ENCODE measurements at places on chromosomes 13 and 19. TPM values are rescaled to one million over a fixed set of nuclear protein-coding genes. Genes with fewer than 3 reads are reported as not detected.

Gene KLF5
- total RNA-seq: 0.15 TPM

Gene CEACAM20
- not detected for total RNA-seq

Gene ZNF560
- total RNA-seq: not detected

Gene ZNF490
- total RNA-seq: 4.5 TPM

Gene ASPDH
- total RNA-seq: not detected

Gene CYP2F1
- not detected for total RNA-seq

Gene NPAS1
- total RNA-seq: not detected

Gene GARIN5A
- total RNA-seq: 0.32 TPM

Gene SIGLEC10
- total RNA-seq: not detected

Gene ARGLU1
- total RNA-seq: 90.3 TPM

Gene LILRA6
- under 0.01 TPM for total RNA-seq

All from epithelial cell of umbilical artery (primary cell).